Heart left ventricle (tissue), 16 donors: ENCODE measurements at places on chromosomes 1 and 21. TPM values are rescaled to one million over a fixed set of nuclear protein-coding genes. Genes with fewer than 3 reads are reported as not detected.

CLIC6 gene
- 15.7 TPM for total RNA-seq

C8A gene
- total RNA-seq, result not detected

CCDC30 gene
- total RNA-seq, result 1.1 TPM

OR6N1 gene
- not detected for total RNA-seq

TMEM61 gene
- total RNA-seq, result 1.2 TPM

B3GALT6 gene
- total RNA-seq, result 10.4 TPM

BECN2 gene
- not detected for total RNA-seq

HCRTR1 gene
- total RNA-seq, result not detected

JMJD4 gene
- 11.4 TPM for total RNA-seq

NT5C1A gene
- 17.2 TPM for total RNA-seq

NR1I3 gene
- not detected for total RNA-seq

CDC42 gene
- total RNA-seq, result 135 TPM

OR2T34 gene
- total RNA-seq, result not detected

ITLN2 gene
- 0.46 TPM for total RNA-seq

DNA sequence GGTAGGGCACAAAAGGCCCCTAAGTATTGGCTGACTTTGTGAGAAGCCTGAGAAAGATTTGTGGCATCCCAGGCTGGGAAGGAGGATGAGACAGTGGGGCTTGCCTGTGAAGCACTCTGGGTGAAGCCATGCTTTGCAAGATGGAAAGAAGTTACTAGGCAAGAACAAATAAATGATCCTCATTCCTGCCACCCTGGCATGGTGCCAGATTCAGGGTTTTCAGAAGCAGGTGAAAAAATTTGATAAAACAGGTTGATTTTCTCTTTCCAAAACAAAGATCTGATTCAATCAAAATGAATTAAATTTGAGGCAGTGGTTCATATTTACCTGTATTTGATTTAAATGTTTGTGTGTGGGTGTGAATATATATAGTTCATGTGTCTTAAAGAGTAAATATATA, 386.9 kb upstream of the PROX1 start:
- no peak for DNase-seq
- H3K27ac ChIP-seq, result no peak overlapping the region
- no peaks in the 10 kb centered on the region for H3K4me1 ChIP-seq
- no peaks in the 10 kb centered on the region for H3K27me3 ChIP-seq

DNA sequence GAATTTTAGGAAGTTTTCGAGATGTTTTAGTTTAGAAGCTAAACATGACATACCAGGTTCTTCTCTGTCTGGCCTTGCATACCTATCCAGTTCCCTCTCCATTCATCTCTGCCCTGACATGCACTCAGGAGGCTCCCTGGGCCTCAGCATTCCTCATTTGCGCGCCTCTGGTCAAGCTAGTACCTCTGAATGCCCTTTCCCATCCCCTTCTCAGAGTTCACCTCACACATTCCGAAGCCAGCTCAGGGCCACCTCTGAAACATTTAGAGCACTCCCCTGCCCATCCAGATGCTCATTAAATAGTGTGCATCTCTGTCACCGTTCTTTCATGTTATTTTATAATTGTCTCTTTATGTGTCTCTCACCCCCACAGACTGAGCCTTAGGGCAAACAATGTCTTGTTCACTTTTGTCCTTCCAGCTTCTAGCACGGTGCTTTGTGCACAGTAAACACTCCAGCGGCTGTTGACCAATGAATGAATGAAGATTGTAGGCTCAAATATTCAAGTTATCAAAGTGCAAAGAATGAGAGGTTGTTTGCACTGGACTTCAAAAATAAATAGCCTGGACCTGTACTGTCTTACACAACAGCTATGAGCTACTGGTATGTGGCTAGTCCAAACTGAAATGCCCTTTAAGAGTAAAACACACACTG, 1.2 kb upstream of the DHCR24 start:
- peaks cover 9% of the 10 kb centered on the region for H3K4me1 ChIP-seq
- DNase-seq, result no peak
- no peaks in the 10 kb centered on the region for H3K27me3 ChIP-seq
- H3K27ac ChIP-seq, result no peak overlapping the region
- H3K36me3 ChIP-seq, result no peaks in the 10 kb centered on the region

DNA sequence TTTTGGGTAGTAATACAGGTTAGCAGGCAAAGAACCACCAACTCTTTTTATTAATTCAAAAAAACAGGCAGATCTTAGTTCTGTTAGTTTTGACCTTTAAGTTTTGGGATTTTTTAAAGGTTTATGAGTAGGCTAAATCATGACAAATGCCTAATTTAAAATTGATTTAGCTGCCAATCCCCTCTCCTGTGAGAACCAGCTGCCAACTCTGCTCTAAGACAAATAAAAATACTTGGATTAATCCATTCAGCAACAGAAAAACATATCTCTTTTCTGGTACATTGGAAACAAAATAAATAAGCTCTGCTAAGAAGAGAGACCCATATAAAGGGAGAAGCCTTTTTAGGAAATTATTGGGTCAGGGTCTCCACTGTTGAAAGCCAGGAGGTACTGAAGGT, 160.8 kb downstream of the NTMT2 start:
- no peak for DNase-seq
- no peaks in the 10 kb centered on the region for H3K36me3 ChIP-seq
- peaks cover 9% of the 10 kb centered on the region for H3K4me1 ChIP-seq
- no peak overlapping the region for H3K4me3 ChIP-seq
- no peaks in the 10 kb centered on the region for H3K27me3 ChIP-seq
- peak overlapping the region; percentile 9 for H3K27ac ChIP-seq

- H3K4me3 ChIP-seq, result no peak overlapping the region
- no peaks in the 10 kb centered on the region for H3K27me3 ChIP-seq
- H3K27ac ChIP-seq, result no peak overlapping the region
- no peak for DNase-seq
- H3K36me3 ChIP-seq, result no peaks in the 10 kb centered on the region
- no peaks in the 10 kb centered on the region for H3K4me1 ChIP-seq
Measured at GRCh38 chr1:246394121-246394520, 113.0 kb downstream of the SMYD3 start.

DNA sequence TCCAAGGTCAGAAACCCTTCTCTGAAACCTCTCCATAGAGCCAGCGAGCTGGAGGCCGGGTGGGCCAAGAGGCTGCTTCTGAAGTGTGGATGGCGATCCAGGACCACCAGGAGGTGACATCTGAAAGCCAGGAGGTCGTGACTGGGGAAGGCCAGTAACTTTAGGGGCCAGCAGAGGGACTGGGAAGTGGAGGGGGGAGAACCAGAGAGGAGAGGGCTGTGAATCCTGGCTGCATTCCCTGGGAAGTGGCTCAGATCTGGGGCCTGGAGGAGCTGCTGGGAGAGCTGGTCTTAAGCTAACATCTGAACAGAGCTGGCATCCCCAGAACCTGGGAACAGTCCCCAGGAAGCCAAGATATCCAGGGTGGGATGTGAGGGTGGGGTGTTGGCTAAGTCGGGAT, 11.3 kb upstream of the EPHA8 start:
- no peaks in the 10 kb centered on the region for H3K36me3 ChIP-seq
- no peak overlapping the region for H3K27ac ChIP-seq
- peaks cover 56% of the 10 kb centered on the region for H3K27me3 ChIP-seq

- peaks cover 20% of the 10 kb centered on the region for H3K36me3 ChIP-seq
- DNase-seq, result no peak
- peaks cover 51% of the 10 kb centered on the region for H3K4me1 ChIP-seq
- H3K27me3 ChIP-seq, result no peaks in the 10 kb centered on the region
Measured at GRCh38 chr1:46615735-46616134, 876 bp downstream of the MOB3C start.

DNA sequence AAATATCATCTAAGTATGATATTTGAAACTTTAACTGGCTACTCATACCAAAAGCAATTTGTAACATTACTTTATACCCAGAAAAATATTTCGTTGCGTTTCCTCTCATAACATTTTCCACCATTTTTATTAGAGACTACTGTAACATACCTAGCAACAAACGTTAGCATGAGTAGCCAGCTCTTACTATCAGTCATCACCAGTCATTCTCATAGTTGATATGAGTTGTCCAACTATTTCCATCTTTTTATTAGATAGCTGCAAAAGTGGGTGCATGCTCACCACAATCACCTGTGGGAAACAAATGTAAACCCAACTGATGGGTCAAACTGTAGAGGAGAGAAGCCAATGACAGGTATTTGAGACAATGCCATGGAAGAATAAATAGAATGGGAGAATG, 114.6 kb downstream of the AKT3 start:
- H3K36me3 ChIP-seq, result no peaks in the 10 kb centered on the region
- H3K4me3 ChIP-seq, result no peak overlapping the region

- DNase-seq, result no peak
- H3K36me3 ChIP-seq, result no peaks in the 10 kb centered on the region
- H3K27ac ChIP-seq, result no peak overlapping the region
- H3K27me3 ChIP-seq, result no peaks in the 10 kb centered on the region
- peaks cover 4% of the 10 kb centered on the region for H3K4me1 ChIP-seq
Measured at GRCh38 chr1:243855616-243856318, 5.7 kb upstream of the AKT3 start.

GRCh38 chr1:168774241-168774640, 45.2 kb upstream of the DPT start:
- H3K27me3 ChIP-seq, result no peaks in the 10 kb centered on the region
- H3K4me3 ChIP-seq, result no peak overlapping the region
- no peaks in the 10 kb centered on the region for H3K4me1 ChIP-seq
- H3K27ac ChIP-seq, result no peak overlapping the region

DNA sequence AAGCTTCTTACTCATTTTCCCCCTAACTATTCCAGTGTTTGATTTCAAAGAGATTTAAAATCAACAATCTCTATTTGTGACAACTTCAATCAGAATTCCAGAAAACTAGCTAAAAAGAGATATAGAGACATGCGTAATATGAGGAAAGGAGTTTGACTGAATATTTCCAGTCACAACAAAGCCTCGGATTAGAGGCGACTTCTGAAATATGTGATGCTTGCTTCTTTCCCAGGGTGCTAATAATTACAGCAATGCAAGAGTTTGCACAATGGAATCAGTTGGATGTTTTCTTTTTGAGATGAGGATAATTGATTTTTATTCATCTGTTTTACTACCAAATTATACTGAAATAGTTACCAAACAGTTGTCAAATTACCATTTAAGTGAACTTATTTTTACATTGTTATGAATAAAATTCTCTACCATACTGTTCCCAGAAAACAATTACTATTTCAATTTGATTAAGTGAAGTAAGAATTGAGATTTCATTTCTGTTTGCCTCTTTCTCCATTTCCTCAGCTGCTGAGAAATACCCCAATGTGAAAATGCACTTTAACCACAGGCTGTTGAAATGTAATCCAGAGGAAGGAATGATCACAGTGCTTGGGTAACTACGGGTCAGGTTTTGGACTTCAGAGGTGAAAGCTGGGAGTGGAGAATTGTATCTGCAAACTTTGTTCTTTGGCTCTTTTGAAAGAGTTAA, 28.1 kb downstream of the KMO start:
- H3K4me3 ChIP-seq, result no peak overlapping the region
- H3K4me1 ChIP-seq, result no peaks in the 10 kb centered on the region
- no peak overlapping the region for H3K27ac ChIP-seq
- no peaks in the 10 kb centered on the region for H3K27me3 ChIP-seq

GRCh38 chr21:38211321-38211720, 45.5 kb upstream of the KCNJ15 start:
- H3K4me3 ChIP-seq, result no peak overlapping the region
- peaks cover 3% of the 10 kb centered on the region for H3K27me3 ChIP-seq
- no peaks in the 10 kb centered on the region for H3K4me1 ChIP-seq
- H3K36me3 ChIP-seq, result no peaks in the 10 kb centered on the region

- peaks cover 60% of the 10 kb centered on the region for H3K4me1 ChIP-seq
- H3K4me3 ChIP-seq, result no peak overlapping the region
- H3K27me3 ChIP-seq, result no peaks in the 10 kb centered on the region
Measured at GRCh38 chr1:15693371-15693770, 9.3 kb downstream of the PLEKHM2 start.

DNA sequence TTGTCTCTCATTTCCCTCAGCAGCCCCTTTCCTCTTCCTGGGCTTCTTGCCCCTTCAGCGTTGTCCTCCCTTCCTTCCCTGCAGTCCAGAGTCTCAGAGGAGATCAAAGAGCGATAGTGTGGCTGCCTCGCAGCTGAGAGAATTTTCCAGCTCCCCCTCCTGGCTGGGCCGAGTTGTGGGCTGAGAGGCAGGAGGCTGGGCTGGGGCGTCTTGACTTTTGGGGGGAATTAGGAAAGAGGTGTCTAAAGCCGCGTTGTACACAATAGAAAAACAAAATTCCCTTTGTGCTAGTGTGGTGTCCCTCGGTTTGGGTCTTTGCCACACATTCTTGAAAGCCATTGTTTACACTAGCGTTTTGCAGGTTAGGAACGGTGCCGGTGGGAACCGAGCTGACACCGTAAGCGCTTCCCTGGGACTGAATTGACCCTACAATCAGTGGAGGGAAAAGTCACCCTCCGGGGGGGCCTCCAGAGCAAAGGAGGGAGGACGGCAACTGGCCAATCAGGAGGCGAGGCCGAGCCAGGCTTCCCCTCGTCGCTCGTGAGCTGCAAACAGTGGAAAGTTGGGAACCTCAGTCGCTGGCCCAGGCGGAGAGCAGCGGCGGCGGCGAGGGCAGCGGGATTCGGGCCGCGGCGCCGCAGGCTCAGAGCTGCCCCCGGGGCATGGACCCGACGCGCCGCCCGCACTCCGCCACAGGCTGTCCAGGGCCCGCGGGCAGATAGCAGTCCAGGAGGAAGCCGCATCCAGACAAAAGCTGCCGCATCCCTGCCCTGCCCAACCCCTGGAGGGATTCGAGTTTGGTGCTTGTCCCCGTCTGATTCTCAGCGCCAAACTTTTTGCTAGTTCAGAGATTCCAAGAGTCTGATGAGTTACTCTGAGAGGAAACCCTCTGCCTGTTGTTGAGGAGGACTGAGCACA, at the start of gene HMCN1:
TSS of gene HMCN1 (plus strand) at position 574 of the 918 bp plus-strand sequence. CDS start 389 bp downstream, outside the sequence.
- DNase-seq, result peak; percentile 83
- H3K36me3 ChIP-seq, result no peaks in the 10 kb centered on the region
- H3K4me3 ChIP-seq, result peak within 1 kb of the TSS; percentile 70
- H3K4me1 ChIP-seq, result peaks cover 9% of the 10 kb centered on the region

GRCh38 chr1:50183378-50184133, 74.8 kb downstream of the ELAVL4 start:
- DNase-seq, result peak; percentile 40
- H3K4me3 ChIP-seq, result no peak overlapping the region
- H3K27me3 ChIP-seq, result no peaks in the 10 kb centered on the region
- H3K4me1 ChIP-seq, result no peaks in the 10 kb centered on the region
- no peaks in the 10 kb centered on the region for H3K36me3 ChIP-seq

GRCh38 chr1:53176452-53177208, 20.0 kb upstream of the CPT2 start:
- H3K27me3 ChIP-seq, result no peaks in the 10 kb centered on the region
- H3K27ac ChIP-seq, result peak overlapping the region; percentile 32
- no peak overlapping the region for H3K4me3 ChIP-seq

DNA sequence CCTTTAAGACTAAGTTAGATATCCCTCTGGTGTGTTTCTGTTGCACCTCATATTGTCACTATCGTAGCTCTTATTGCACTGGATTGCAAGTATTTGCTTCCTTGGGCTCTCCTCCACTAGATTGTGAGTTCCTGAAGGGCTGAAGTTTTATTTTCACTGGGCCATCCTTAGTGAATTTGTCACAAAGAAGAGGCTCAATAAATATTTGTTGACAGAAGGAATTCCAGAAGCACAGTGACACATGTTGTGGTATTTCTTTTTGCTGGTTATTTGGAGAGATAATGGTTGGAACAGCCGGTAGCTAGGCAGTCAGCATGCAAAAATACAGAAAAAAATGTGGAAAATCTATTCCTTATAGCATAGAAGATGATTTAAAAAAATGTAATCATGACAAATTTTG, 129.9 kb upstream of the ZRANB2 start:
- no peaks in the 10 kb centered on the region for H3K4me1 ChIP-seq
- DNase-seq, result no peak
- H3K27ac ChIP-seq, result no peak overlapping the region
- no peak overlapping the region for H3K4me3 ChIP-seq
- H3K36me3 ChIP-seq, result no peaks in the 10 kb centered on the region
- H3K27me3 ChIP-seq, result no peaks in the 10 kb centered on the region
